Activated CD8-positive, alpha-beta T cell treated with anti-CD3 and anti-CD28 coated beads for 36 hours (primary cell): ENCODE measurements at places on chromosomes 5 and 9.

- peak; percentile 56 for DNase-seq
Measured at GRCh38 chr5:52989781-52990527, 802 bp downstream of the ITGA2 start.

GRCh38 chr5:54453046-54453445 lies 2.5 kb upstream of the HSPB3 start:
- DNase-seq, result no peak

- DNase-seq, result no peak
Measured at GRCh38 chr5:138033907-138034306, 1.0 kb upstream of the FAM13B start.

GRCh38 chr9:21795483-21795882 lies 7.0 kb upstream of the MTAP start:
- DNase-seq, result no peak

DNA sequence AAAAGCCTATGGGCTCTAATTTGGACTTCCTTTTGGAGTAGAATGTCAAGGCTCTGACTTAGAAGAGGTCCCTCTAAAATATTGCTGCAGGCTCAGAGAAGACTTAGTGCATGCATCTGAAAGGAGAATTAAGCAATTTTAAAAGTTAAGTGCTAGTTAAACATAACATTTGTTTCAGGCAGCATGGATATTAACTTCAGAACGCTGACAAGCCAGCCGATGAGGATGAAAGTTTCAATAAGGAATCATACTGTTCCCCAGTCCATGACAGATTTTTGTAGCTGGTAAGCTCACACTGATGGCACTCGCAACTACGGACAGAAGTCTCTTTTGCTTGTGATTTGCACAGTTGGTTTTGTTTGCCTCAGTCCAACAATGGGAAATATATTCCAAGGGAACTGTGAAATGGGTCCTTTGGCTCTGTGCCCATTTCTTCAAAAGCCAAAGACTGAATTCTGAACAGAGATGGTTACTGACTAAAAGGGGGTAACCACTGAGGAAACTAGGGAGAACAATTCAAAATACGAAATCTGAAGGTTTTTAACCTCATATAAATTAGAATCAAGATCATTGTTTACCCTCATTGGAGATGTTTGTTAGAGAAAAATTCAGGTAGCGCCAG lies 47.6 kb downstream of the DCP2 start:
- no peak for DNase-seq

GRCh38 chr9:91858213-91859030 lies 91.6 kb downstream of the ROR2 start:
- DNase-seq, result no peak

DNA sequence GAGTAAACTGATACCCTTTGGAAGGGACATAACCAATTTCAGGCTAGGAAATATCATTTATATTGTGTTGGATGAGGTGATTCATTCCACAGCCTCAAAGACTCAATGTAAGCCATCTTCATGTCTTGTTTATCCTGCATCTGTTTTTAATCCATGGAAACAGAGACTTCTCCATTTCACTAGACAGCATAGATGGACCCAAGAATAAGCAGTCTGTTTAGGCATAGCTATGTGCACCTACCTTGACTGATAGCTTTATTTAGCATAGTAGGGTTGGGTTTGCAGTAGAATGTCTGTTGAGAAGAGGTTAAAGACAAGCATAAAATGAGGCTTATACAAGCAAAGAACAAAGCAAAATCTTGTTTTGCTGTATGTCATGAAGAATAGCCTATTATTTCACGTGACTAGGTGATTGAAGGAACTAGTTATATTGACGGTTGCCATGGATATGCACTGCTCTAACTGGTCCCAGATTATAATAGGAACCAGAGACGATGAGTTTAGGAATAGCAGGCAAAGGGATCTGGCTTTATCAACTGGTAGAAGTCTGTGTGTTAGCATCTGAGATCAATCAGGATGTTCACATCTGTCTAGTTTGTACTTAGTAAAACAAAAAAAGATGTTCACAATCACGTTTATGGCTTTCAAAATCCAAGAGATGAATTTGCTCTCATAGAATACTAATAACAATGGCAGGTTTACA lies 154.8 kb upstream of the KLF9 start:
- no peak for DNase-seq

- no peak for DNase-seq
Measured at GRCh38 chr9:14051419-14051818, 262.5 kb downstream of the NFIB start.

- DNase-seq, result peak; percentile 37
Measured at GRCh38 chr5:113293975-113294310, 140.8 kb downstream of the TSSK1B start.

- no peak for DNase-seq
Measured at GRCh38 chr5:38790268-38790667, 55.5 kb upstream of the OSMR start.

DNA sequence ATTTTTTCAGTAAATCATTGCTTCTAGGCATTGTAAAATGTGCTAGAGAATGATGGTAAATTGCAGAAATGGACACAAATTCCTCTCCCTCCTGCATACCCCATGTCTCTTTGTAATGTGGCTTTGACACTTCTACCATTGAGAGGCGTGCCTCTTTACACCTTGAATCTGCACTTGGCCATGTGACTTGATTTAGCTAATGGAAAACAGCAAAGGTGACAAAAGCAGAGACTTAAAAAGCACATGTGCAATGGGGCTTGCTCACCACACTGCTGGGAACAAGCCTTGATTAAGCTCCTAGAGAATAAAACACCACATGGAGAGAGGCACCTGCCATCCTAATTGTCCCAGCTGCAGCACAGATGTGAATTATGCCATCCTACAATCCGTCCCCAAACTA lies 69.9 kb upstream of the NAA35 start:
- DNase-seq, result no peak

DNA sequence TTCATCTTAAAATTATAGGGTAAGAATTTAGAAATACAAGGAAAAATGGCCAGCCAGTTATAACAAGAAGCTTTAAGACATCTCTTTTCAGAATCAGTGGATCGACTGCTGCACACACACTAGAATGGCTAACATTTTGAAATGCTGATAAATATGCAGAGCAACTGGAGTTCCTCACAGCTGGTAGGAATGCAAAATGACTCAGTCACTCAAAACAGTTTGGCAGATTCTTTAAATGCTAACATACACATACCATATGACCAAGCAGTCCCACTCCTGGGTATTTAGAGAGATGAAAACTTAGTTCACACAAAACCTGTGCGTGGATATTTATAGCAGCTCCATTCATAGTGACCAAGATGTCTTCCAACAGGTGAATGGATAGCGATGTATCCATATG lies 23.2 kb upstream of the PSAT1 start:
- no peak for DNase-seq
